Fibroblast of skin of scalp (primary cell): ENCODE measurements at places on chromosomes 3 and 15.

GRCh38 chr3:136955813-136956212 lies 2.0 kb upstream of the IL20RB start:
- peak; percentile 51 for DNase-seq

GRCh38 chr3:37731895-37732294 lies 129.8 kb upstream of the CTDSPL start:
- DNase-seq = no peak

GRCh38 chr3:39090922-39091321 lies 16.5 kb downstream of the GORASP1 start:
- no peak for DNase-seq

- DNase-seq = no peak
These were observed 502 bp downstream of the DPH3 start for GRCh38 chr3:16264174-16264707.

- no peak for DNase-seq
These were observed 57.7 kb downstream of the SUMF1 start for GRCh38 chr3:4409415-4409814.

DNA sequence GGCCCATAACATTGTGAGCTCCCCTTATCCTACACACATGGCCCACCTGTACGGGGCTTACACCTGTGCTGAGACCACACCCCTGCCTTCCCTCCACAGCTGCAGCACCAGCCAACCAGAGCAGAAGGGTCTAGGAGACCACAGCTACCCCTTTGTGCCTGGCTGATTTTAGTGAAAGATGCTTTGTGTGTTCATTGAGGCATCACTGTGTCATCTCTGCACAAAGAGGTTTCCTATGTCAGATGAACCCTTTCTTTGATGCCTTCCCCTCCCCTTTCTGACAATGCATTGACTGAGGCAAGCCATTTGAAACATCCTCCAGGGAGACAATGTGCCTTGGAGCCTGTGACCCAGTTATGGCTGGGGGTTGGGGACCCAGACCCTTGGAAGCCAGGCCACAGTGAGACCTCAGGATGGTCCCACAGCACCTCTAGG lies 54.9 kb upstream of the SLC7A14 start:
- no peak for DNase-seq

GRCh38 chr3:126557415-126557745 lies 1.4 kb downstream of the C3orf22 start:
- no peak for DNase-seq

- peak; percentile 19 for DNase-seq
These were observed 765 bp upstream of the UBE2E2 start for GRCh38 chr3:23202203-23202920.

DNA sequence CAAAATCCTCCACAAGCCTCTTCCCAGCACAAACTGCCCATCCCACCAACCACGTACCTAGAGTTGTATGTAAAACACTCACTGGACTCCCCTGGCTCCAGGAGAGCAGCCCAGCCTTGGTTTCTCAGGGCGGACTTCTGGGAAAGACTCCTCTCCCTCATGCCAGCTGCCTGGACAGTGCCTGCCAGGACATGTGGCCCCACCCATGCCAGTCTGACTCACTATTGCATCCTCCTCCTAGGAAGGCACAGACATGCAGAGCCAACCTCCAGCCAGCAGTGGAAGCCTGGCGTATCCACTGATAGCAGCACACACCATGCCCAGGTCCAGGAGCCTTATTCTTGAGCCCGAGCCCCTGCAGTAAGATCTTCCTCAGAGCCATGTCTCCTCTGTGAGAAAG lies 8.6 kb downstream of the PKM start:
- peak; percentile 13 for DNase-seq

DNA sequence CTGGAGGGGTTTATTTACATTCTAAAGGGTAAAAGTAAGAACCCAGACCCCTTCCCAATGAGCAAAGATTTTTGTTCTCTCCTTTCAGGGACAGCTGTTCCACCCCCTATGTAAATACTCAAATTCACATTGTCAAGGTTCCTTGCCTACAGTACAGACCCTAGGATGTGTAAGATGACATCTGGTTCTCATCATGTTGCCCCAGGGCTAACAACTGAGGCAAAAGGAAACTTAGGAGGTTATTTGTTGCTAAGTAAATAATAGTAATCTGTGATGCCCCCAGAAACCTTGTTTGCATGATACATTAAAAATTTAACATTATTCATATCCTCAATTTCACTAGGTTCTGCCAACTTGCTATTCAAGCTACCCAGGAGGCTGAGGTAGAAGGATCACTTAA lies 135.0 kb upstream of the CCNL1 start:
- no peak for DNase-seq

DNA sequence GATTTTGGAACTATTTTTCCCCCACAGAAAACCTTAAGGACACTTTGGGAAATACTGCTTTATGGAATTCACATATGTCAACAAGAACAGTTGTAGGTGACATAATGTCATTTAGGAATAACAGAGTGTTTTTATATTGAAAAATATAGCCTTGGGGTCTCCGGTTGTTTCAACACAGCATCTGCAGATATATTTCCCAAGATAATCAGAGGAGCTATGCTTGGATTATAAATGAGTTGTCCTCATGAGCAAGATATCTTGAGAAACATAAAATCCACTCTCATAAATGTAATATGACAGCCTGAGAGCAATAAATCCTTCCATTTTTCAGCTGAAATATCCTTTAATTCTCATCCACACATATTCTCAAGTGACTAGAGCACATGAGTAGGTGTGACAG lies 473.7 kb upstream of the LMCD1 start:
- DNase-seq = no peak

- no peak for DNase-seq
These were observed 2.5 kb upstream of the IRAK2 start for GRCh38 chr3:10162185-10162584.

- no peak for DNase-seq
These were observed 49.0 kb downstream of the LARS2 start for GRCh38 chr3:45437383-45437782.

DNA sequence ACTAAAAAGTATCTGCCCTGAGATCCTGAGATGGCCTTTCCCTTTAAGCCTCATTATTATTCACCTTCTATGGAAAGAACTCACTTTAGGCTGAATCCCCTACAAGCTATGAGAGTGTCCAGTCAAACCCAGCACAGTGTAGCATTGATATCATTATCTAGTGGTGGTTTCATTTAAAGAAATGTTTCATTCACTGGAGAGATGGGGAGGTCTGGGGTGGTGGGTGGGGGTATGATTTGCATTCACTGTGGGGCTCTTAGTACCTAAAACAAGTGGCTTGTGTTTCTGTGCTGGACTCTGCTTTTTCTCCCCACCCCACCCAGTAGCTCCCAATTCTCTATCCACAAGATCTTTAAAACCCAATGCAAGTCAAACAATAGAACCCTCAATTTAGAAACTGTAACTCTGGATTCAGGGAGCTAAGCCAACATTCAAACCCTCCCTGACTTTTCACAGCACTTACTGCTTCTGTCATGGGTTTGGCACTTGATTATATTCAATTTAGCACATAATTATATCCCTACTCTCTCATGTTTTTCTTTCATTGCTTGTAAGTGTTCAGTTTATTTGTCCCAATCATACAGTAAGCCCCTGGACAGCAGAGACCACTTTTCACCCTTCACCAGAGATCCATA lies 310.5 kb upstream of the THBS1 start:
- DNase-seq = peak; percentile 55
